ENCODE measurements at places on chromosomes 4 and X.

- DNase-seq: no peak
These were observed 62.2 kb downstream of the ANXA3 start for GRCh38 chr4:78613522-78614321.

DNA sequence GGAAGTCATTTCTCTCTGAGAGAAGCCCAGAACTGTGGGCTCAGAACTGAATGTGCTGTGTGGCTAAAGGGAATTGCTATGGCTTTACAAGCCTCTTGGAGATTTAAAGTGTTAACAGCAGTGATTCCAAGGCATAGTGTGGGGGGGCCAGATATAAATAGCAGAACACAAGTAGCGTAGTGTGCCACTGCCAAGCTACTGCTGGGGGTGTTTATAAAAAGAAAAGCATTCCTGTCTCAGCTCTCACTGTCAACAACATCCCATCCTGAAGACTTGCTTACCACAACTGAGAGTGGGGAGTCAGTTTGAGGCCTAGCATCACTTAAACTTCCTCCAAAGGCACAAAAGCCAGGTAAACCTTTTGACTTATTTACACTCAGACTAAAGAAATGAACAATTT, at the start of gene ART3:
ART3 (plus strand) TSS at position 242 of the 400 bp plus-strand sequence. CDS start 1,181 bp downstream, outside the sequence.
- no peak for DNase-seq

GRCh38 chr4:13529128-13529919, 15.0 kb downstream of the NKX3-2 start:
- no peak for DNase-seq

DNA sequence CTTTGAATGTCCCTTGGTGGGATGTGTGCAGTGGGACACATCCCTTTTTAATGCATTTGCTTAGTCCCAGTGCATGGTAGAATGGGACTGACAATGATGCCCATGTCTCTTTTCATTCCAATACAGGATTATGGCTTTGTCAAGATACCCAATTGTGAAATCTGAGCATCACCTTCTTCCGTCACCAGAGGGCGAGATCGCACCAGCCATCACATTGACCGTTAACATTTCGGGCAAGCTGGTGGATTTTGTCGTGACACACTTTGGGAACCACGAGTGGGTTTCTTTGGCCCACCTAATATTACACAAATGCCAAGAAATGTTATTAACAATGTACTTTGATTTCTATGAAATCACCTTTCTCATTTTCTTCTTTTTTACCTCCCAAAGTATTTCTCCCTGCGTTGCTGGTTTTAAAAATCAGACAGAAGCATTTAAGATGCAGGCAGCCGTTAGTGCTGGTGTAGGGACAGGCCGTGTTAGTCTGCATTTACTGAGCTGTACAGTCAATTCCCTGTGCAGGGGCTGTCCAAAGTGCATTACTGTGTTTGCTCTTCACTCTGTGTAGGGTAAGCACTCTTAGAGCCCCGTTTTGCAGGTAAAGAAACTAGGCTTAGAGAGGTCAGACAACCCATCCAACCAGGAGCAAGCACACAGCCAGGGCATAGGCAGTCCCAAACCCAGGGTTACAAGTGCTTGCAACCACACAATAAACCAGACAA, 46.5 kb downstream of the CWH43 start:
- no peak for DNase-seq

Measured in stimulated activated CD4-positive, alpha-beta T cell treated with anti-CD3 and anti-CD28 coated beads, Interleukin-4, amount 100 ng/mL, for 1 hour (primary cell).